ENCODE measurements at places on chromosomes 12 and 14.

DNA sequence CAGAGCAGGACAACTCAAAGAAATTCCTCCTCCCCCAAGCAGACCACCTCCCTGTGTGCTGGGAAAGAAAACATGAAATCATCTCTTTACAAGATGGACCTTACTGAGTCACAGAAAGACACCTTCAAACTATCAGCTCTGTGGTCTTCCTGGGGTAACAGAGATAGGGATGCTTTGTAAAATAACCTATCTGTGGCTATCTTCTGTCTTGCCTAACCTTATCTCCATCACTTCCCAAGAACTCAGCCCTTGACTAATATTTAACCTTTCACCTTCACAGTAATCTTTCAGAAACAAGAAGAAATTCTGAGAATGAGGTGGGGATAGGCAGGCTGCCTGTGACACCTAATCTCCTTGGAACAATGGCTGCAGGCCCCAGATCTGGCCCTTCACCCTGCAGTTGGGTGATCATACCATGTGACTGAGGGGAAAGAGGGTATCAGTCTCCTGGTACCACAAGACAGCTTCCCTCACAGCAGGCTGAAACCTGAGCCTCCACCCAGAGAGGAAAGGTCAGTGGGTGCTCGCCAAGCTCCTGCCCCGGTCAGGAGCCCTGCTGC lies 27.4 kb upstream of the CEBPE start:
- no peak for DNase-seq

- no peak for DNase-seq
Measured at GRCh38 chr12:52980096-52980649, 26.1 kb upstream of the EIF4B start.

DNA sequence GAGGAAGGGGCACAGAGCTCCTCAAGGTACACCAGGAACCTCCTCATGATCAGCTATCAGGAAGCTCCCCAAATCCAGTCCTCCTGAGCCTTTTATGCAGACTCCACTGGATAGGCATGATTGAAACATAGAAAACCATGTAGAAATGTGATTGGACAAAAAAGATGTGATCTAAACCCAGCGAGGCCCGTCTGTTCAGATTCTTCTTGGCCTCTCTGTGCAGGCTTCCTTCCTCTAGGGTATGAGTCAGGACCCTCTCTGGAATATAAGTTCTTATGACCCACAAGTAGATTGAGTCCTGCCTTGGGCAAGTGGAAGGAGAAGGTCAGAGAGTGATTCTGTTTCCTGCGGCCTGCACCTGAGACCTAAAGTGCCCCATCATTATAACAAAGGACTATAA lies 166.3 kb downstream of the PHLDA1 start:
- DNase-seq = no peak

GRCh38 chr12:15052691-15053090 lies 79.8 kb downstream of the PDE6H start:
- no peak for DNase-seq

- no peak for DNase-seq
Measured at GRCh38 chr14:92322516-92322915, 449 bp upstream of the SLC24A4 start.

DNA sequence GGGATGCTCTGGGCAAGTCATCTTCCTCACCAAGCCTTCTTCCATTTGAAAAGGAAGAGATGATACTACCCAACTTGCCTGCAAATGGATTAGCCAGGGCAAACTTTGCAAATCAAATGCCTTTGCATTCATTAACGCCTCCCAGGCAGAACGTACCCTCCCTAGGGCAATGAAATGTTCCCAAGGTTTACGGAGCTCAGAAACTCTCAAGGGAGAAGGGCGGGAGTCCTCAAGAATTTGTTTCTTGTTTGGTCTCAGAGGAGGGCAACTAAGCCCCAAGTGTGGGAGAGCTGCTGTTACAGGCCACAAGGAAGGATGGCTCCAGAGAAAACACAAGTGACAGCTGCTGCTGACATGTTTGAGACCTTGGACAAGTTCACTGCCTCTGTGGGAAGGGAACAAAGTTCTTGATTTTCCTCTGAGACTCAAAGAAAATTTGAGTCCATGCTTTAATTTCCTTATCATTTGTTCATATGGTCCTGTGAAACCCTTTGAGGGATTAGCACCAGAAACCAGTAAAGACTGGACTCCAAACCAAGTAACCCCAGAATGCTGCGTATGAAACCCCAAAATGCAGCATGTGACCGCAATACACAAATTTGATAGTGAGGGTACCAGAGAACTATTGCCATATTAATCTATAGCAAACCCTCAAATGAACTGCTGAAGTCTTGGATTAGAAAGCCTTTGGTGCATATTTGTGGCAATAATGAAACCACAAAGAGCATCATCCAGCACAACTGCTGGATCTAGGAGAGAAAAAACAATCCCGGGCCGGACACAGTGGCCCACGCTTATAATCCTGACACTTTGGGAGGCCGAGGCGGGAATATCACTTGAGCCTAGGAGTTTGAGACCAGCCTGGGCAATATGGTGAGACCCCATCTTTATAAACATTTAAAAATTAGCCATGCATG lies 22.9 kb downstream of the SPTB start:
- no peak for DNase-seq

GRCh38 chr12:52608161-52608560 lies 6.9 kb upstream of the KRT72 start:
- no peak for DNase-seq

- no peak for DNase-seq
Measured at GRCh38 chr14:69339426-69339825, 58.7 kb downstream of the ERH start.

DNA sequence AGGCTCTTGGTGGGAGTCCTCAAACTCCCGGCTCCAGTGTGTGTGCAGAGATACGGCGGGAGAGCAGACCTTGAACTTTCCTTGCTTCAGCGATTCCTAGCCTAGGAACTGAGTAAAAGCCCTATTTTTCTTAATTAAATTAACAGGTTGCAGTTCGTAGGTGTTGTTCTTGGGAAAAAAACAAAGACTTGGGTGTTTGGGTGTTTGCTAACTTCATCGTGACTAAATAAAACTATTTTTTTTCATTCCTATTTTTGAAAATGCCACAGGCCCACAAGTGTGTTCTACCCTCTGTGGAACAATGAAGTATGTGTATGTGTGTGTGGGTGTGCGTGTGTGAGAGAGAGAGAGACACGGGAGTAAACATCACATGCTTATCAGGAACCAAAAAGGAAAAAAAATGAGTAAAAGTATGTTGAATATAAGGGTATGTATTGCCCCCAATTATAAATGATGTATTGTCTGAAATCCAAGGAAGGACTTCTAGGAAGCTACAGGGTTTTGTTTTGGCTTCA lies 651 bp downstream of the TMEM117 start:
- DNase-seq = peak; percentile 21

- DNase-seq = no peak
Measured at GRCh38 chr12:59500915-59501314, 94.9 kb upstream of the SLC16A7 start.

DNA sequence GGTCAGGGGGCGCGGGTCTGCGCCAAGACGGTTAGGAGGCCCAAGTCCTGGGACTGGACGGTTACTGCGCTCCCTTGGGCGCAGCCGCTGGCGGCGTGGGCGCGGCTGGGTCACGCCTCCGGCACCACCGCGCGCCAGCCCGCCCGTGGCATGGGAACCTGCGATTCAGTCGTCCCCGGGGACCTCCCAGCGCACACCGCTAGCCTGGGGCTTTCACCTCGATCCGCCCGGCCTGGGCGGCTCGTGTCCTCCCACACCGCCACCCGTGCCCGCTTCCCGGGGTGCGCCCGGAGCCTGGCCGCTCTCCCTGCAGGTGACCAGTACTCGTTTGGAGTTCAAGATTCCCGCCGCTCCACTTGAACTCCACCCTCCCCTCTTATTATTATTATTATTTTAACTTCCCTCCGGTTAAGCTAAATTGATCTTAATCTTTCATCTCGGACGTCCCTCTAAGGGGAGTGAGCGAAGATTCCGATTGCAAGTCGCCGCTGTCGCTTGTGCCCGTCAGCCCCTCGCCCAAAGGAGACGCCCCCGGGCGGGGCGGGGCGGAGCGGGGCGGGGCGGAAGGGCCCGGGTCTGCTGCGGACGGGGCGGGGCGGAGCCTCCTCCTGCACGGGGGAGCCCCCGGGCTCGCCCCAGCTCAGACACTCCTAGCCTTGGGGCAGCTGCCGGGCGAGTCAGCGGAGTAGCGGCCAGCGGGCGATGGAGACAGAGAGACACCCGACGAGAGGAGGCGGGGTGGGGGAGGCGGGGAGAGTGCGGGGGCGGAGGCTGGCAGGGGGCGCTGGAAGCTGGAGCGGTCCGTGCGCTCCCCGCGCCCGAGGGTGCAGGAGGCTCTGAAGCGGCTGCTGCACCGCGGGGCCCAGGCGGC lies at the start of gene KCNMB4:
Gene KCNMB4 (plus strand): TSS at position 643 of the 871 bp plus-strand sequence. CDS start 445 bp downstream, outside the sequence.
- DNase-seq = peak; percentile 77

DNA sequence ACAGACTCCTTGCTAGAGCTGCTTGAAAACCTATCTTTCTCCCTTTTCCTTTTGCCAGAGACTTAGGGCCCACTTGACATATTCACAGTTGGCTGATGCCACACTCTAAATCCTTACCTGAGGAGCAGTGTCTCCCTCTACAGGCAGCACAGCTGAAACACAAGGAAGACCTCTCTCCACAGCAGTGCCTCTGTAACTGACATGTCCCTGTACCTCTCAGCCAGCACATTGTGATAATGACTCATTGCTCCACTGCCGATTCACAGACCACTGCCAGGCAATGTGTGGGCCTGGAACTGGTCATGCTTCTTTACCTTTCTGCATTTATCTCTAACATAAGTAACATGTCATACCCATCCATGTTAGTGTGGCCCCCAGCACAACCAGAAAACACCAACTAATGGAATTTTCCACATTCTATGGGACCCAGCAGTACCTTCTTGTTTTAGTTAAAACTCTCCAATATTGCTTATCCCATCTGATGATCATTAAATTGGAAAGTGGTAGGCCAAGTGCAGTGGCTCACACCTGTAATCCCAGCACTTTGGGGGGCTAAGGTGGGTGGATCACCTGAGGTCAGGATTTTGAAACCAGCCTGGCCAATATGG lies 56.5 kb downstream of the GTF2A1 start:
- DNase-seq = peak; percentile 25

DNA sequence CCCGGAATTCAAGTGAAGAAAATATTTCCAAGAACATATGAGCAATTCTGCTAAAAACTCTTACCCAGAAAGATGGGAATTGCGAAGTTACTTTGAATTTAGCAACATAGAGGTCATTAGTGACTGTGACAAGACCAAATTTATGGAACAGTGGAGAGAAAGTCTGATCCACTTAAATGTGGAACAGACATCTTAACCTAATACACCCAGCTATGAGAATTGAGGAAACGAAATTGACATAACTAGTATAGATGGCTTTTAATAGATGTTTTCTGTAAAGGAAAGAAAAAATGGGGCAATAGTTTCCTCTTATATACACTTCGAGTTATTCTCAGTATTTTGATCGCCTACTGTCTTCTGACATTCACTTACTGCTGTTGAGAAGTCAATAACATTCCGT lies 4.6 kb downstream of the OVCH1 start:
- DNase-seq = no peak

DNA sequence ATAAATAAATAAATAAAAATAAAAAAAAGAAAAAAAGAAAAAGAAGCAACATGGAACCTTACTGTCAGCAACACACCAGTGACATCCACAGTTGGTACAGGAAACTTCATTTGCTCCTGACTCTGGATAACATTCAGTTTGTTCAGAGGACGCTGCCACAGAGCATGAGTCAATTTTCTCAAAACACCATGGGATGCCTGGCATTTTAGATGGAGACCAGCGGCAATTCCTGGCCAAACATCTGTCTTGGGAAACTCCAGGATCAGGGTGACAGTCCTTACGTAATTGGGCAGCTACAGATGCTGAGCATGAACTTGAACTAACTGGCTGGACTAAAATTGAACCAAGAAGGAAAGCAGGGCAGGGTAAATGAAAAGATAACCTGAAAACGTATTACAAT lies 166.2 kb upstream of the CPNE8 start:
- no peak for DNase-seq

GRCh38 chr14:65287264-65288131 lies 125.0 kb upstream of the FUT8 start:
- DNase-seq = peak; percentile 53

GRCh38 chr12:72839696-72840095 lies 567.5 kb downstream of the TRHDE start:
- no peak for DNase-seq

GRCh38 chr12:116201908-116202307 lies 75.6 kb downstream of the MED13L start:
- no peak for DNase-seq

DNA sequence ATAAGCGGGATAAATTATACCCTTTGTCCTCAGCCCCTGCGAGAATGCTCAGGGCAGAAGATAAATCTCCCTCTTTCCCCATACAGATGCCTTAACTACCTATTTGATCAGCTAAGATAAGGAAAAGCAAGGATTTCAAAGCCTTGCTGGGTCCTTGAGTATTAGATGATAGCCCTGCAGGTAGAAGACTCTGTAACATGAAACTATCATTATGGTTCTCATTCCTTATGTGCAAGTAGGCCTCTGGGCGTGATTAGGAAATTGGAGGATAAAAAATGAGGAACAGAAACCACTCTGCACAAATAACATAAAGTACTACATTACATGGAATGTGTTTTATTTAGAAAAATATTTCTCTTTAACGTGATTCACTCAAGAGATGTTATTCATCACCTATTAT lies 14.5 kb upstream of the WDR89 start:
- DNase-seq = no peak

- DNase-seq = no peak
Measured at GRCh38 chr12:12546314-12546772, 16.3 kb downstream of the DUSP16 start.

All from activated CD8-positive, alpha-beta memory T cell treated with anti-CD3 and anti-CD28 coated beads, Interleukin-2, amount 50 U/mL, for 4 hours (primary cell).